ENCODE measurements at places on chromosomes 4 and X. TPM values are rescaled to one million over a fixed set of nuclear protein-coding genes. Genes with fewer than 3 reads are reported as not detected.

GRCh38 chr4:16067515-16067914 is 16.3 kb downstream of the PROM1 start:
- H3K36me3 ChIP-seq: no peaks in the 10 kb centered on the region
- H3K4me3 ChIP-seq: no peak overlapping the region
- no peak overlapping the region for H3K27ac ChIP-seq

- H3K27me3 ChIP-seq: no peaks in the 10 kb centered on the region
- no peaks in the 10 kb centered on the region for H3K4me1 ChIP-seq
- H3K27ac ChIP-seq: no peak overlapping the region
- DNase-seq: no peak
- peaks cover 78% of the 10 kb centered on the region for H3K36me3 ChIP-seq
- H3K4me3 ChIP-seq: no peak overlapping the region
Measured at GRCh38 chrX:40055495-40055894, 42.3 kb downstream of the BCOR start.

GRCh38 chr4:143554728-143555597 is 41.5 kb downstream of the SMARCA5 start:
- peaks cover 9% of the 10 kb centered on the region for H3K4me1 ChIP-seq
- H3K36me3 ChIP-seq: peaks cover 6% of the 10 kb centered on the region
- no peak for DNase-seq
- no peak overlapping the region for H3K27ac ChIP-seq
- peaks cover 2% of the 10 kb centered on the region for H3K27me3 ChIP-seq
- H3K4me3 ChIP-seq: no peak overlapping the region

The SSX4B gene
- not detected for total RNA-seq

The RNF175 gene
- 5.4 TPM for total RNA-seq
